ENCODE measurements at places on chromosomes 5 and 9.
A peak's percentile ranks its signal among the peaks of the same experiment; 100 is the strongest.

- DNase-seq, result no peak
Observed at GRCh38 chr5:1278656-1279442, 16.0 kb downstream of the TERT start.

DNA sequence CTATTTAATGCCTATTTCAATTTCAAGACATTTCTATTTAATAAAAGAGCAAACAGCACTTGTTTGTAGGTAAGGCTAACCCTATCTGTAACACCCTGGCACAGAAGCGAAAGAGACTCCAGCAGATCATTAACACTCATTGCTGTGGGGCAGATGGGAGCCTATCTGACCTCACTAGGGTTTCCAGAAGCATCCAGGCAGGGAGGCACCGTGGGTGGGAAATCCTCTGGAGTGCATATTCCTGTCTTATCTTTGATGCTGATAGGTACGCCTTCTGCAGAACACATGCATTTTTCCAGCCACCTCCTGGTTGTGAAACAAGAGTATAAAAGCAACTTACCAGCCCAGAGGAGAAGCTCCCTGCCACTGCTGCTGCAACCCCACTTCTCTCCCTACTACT, 233.7 kb downstream of the GLIS3 start:
- no peak for DNase-seq

- no peak for DNase-seq
Observed at GRCh38 chr5:36089989-36090388, 23.3 kb upstream of the UGT3A2 start.

DNA sequence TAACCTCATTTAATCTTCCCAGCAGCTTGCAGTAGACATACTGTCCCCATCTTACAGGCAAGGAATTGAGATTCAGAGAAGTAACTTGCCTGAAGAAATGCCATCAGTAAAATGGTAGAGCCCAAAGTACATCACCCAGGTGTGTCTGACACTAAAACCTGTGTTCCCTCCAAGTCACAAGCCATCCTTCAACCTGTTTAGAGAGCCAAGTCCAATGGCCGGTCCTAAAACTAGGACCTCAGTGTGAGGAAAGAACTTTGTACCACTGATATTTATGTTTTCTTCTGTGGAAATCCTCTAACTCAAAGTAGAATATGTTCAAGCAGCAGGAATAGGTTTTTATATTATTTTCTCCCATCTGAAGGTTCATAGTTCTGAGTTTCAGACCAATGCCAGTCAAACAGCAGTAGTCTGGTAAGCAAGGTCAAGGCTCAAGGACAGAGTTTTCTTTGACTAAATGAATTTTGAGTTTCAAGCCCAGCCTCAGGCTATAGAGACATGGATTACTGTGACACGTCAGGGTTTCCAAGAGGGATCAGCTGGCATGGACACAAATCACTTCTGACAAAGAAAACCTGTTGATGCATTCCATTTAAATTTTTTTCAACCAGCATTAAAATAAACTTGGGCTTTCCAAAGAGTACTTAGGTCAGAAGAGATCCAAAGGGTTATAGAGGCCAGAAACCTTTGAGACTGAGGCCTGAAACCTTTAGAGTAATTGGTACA, 80.9 kb upstream of the PLPP6 start:
- no peak for DNase-seq

- DNase-seq, result no peak
Observed at GRCh38 chr9:2664174-2665065, 42.8 kb downstream of the VLDLR start.

GRCh38 chr9:89661391-89661949, 56.7 kb downstream of the GADD45G start:
- no peak for DNase-seq

DNA sequence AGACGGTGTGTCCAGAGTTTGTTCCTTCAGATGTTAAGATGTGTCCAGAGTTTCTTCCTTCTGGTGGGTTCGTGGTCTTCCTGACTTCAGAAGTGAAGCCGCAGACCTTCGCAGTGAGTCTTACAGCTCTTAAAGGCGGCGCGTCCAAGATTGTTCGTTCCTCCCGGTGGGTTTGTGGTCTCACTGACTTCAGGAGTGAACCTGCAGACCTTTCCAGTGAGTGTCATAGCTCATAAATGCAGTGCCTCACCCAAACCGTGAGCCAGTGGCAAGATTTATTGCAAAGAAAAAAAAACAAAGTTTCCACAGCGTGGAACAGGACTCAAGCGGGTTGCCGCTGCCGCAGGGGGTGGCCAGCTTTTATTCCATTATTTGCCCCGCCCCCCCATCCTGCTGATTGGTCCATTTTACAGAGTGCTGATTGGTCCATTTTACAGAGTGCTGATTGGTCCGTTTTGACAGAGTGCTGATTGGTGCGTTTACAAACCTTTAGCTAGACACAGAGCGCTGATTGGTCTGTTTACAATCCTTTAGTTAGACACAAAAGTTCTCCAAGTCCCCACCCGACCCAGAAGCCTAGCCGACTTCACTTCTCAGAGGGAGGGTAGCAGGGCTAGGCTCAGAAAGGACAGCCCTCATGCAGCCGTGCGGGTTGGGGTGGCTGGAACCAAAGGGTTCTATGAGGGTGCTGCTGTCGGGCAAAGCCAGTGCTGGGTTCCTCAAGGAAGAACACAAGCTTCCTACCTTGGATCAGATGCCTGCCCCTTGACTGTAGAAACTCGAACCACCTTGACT, 9.1 kb upstream of the RNF130 start:
- DNase-seq, result no peak

DNA sequence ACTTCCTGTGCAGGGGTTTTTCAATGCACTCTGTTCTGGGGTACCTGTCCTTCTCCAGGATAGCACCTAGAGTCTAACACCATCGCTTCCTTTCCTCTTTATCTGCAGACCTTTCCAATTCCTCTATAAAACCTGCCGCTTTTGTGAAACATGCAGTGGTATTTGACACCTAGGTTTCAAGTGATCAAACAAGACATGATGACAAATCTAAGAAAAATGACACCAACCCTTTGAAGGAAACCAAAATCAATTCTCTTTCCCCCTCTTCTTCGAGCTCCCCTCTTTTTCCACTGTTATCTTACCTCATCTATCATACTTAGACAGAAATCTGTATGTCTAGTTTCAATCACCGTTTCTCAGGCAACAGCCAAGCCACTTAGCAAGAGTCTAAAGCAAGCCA, 25.6 kb upstream of the RANBP17 start:
- DNase-seq, result no peak

GRCh38 chr5:82417776-82418607, 139.8 kb upstream of the RPS23 start:
- DNase-seq, result peak; percentile 40

DNA sequence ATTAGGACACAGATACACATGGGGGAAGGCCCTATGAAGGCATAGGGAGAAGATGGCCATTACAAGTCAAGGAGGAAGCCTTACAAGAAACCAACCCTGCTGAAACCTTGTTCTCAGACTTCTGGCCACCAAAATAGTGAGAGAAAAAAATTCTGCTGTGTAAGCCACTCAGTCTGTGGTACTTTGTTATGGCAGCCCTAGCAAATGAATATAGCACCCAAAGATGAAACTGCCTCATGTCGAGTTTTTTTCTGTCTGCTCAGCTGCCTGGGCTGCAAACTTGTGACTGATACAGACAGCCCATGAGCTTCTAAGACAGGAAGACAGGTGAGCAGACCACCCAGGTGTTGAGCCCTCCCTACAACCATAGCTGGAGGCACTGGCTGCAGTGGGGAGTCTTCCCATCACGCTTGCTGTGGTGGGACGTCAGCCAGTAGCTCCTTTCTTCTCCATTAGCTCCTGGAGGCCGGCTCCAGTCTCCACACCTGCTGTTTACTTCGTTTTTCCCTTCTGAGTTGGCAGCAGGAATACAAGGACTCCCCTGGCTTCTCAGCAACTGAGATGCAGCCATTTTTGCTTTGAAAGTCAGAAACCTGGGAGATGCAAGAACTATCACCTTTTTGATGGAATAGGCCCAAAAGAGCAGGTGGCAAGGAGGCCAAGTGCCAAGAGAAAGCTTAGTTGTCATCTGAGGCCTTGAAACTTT, 164.9 kb downstream of the SEMA6A start:
- no peak for DNase-seq

GRCh38 chr9:89435071-89435823, 62.7 kb downstream of the SEMA4D start:
- no peak for DNase-seq

GRCh38 chr5:118236108-118236849, 752.1 kb downstream of the DTWD2 start:
- DNase-seq, result no peak
